ENCODE measurements at places on chromosomes 2 and 18.

GRCh38 chr2:126963390-126963789 is 64.7 kb downstream of the TEX51 start:
- DNase-seq, result no peak

DNA sequence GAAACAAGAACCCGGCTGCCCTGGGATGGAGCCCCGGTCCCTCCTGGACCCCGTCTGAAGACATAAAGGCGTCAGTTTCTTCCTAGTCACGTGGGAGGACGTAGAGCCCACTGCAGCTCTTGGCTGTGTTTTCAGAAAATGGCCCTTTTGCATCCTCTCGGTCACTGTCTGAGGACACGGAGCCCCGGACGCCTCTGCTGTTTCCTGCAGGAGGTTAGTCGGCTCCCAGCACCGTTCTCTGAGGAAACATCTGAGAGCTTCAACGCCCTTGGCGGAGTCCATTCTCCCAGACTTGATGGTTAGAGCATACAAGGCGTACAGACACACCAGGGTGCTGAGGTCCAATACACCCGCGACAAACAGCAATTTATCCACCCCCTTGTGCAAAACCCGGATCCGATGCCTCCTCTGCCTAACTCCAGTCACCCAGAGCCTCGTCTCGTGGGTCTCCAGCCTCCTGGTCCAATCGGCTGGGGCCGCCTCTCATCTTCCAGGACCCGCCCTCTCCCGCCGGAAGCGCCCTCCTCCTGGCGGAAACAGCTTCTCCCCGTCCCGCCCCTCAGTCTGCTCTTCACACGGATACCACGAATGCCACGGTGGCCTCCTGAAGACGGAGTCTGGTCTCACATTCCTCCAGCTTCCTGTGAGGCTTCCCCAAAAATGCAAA is 119.4 kb downstream of the TMEM18 start:
- no peak for DNase-seq

GRCh38 chr2:71620116-71620515 is 166.8 kb downstream of the DYSF start:
- no peak for DNase-seq

- no peak for DNase-seq
Measured at GRCh38 chr2:44191739-44192138, 23.1 kb downstream of the PPM1B start.

- DNase-seq, result peak; percentile 19
Measured at GRCh38 chr2:176002688-176003210, 682 bp upstream of the LNPK start.
